ENCODE measurements at places on chromosomes 3 and 15.

GRCh38 chr15:47066392-47066791, 650.9 kb upstream of the SEMA6D start:
- no peak for DNase-seq

- DNase-seq: no peak
Measured at GRCh38 chr15:88645171-88646087, 6.6 kb downstream of the ISG20 start.

GRCh38 chr3:127688416-127689265, 15.9 kb downstream of the ABTB1 start:
- no peak for DNase-seq

GRCh38 chr3:18135060-18135814, 289.9 kb downstream of the SATB1 start:
- DNase-seq: no peak

DNA sequence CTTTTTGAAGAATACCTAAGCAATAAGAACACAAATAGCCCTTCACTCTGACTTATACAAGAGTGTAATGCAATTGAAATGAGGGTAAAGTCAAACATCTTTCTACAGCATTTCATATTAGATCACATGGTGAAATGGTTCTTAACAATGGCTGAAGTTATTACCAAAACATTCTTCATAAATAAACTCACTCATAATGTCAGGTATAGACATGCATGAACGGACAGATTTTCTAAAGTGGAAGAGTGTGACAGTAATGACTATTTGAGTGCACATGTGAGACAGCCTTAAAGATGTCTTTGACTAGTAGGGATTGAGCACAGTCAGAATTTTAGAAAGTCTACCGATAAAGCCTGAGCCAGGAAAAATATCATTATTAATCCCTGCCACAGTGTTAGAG, 471.0 kb downstream of the ZPLD1 start:
- DNase-seq: no peak

- DNase-seq: no peak
Measured at GRCh38 chr3:31442755-31443154, 90.0 kb upstream of the STT3B start.

DNA sequence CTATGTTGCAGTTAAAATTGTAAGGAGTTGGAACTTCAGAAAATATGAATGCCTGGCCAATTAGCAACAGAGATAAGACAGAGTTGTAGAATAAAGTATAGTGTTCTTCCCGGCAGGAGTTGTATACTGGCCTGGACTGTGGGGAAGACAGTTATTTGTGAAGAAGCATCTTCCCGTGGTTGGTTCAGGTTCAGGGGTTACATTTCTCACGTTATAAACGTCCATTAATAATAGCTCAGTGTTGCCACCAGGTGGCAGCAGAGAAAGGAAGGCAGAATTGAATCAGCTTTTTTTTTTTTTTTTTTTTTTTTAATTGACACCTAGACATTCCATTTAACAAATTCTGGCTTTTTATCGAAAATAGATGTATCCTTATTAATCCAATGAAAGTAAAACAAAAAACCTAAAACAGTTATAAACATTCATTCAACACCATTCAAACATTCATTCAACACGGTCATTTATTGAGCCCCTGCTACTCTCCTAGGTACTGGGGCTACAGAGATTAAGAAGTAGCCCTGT, 66.4 kb upstream of the NR2E3 start:
- peak; percentile 40 for DNase-seq

DNA sequence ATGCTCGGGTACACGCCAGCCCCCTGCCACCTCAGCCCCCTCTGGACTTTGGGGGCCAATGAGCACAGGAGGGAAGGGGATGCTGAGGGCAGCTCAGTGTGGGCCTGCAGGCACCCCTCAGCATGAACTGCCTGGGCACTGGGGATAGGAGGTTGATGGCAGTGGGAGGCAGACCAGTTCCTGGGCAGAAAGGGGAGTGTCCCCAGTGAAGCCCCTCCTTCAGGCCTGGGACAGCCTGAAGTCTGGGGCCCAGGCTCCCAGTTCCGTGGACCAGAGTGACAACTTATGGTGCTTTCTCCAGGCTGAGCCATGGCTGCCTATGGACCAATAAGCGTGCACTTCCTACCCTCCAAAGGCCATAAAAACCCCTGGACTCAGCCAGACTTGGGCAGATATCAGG, 63.3 kb upstream of the IMPG2 start:
- no peak for DNase-seq

DNA sequence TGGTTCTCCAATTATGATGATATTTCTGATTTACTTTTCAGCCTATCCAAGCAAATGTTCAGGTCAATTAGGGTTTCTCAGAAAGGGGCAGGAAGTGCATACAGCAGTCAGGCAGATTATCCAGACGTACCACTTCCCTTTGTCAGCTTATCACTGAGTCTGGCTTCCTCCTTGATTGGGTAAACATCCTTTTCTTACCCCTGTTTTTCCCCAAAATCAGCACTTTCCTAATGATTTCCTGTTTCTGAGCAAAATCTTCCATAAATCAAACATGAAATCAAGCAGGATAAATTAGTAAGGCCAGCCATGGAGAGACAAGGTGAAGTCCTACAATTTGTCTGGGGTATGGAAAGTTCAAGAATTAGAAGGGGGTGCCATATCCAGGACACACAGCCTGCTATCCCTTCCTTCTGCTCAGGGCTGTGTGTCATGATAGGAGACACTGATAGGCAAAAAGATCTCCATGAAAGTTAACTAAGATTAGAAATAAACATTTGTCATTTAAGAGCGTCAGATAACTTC, 29.0 kb downstream of the ADIPOQ start:
- DNase-seq: no peak

DNA sequence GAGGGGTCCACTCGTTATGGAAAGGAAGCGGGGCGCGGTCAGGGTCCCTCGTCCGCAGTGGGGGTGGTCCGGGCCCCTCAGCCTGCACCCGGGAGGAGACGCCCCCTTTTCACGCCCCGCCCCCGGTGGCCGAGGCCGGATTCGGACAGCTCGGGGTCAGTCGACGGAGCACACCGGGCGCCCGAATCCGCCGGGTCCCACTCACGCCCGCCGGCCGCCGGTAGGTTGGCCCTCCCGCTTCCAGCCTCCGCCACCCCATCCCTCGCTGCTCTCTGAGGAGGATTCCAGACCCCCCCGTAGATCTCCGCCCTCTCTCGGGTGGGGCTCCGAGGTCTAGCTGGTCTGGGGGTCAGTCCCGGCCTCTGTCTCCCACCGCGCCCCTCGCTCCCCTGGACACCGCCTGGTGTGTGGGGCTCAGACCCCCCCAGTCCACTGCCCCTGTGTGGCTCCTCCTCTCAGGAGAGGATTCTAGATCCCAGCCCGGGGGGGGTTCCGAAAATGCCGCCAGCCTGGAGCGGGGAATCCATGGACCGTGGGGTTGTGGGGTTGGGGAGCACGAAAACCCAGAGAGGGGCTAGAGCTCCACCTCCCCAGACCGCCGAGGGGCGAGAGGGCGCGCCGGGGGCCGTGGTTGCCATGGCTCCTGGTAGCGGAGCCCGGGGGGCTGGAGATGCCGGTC, 725 bp downstream of the CHL1 start:
- peak; percentile 40 for DNase-seq

GRCh38 chr3:126907557-126907956, 75.4 kb upstream of the PLXNA1 start:
- no peak for DNase-seq

- DNase-seq: no peak
Measured at GRCh38 chr15:29403772-29404171, 134.2 kb upstream of the NSMCE3 start.

- DNase-seq: no peak
Measured at GRCh38 chr15:59290295-59291212, 82.1 kb downstream of the MYO1E start.

DNA sequence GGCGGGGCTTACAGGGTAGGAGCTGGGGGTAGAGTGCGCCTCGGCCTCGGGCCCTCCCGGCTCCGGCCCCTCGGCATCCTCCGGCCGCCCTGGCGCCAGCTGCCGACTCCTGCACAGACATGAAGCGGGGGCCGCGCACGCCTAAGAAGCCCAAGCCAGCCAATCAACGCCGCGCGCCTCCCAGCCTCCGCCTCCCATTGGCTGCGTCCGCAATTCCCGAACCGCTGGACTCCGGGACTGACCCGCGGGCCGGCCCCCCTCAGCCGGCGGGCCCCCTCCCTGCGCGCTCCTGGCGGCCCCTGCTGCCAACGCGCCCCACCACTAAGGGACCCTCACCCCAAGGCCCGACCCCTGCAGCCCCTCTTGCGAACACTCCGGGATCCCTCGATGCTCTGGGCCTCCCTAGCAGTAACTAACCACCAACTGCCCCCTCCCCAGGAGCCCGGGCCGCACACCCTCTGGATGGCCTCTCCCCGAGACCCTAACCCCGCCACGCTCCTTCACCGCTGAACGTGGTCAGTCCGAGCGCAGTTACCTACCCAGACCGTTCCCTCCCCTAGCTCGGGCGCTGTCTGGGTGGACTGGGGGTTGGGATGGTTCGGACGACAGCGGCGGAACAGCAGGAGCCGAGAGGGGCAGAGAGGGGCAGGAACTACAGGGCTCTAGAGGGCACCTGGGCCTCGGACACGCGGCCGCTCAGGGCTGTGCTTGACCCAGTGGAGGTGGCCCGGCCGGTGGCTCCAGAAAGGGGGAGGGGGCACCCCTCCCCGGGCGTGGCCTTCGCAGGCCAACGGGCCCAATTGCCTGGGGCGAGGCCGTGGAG, 5.0 kb downstream of the GATA2 start:
- no peak for DNase-seq

DNA sequence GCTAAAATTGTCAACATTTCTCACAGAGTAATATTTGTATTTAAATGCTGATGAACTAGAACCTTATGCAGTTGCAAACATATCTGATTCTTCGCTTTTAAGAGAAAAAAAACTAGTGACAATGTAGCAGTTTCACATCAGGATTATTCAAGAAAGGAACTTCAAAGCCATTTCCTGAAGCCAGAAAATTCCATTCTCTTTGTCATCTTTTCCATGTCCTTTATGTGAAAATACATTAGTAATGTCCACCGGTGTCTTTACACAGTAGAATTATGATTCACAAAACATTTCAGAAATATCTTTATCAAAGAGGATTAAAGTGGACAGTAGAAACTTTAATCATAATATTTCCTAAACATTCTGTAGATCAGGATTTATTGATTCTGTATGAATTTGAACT, 12.7 kb upstream of the LXN start:
- no peak for DNase-seq

DNA sequence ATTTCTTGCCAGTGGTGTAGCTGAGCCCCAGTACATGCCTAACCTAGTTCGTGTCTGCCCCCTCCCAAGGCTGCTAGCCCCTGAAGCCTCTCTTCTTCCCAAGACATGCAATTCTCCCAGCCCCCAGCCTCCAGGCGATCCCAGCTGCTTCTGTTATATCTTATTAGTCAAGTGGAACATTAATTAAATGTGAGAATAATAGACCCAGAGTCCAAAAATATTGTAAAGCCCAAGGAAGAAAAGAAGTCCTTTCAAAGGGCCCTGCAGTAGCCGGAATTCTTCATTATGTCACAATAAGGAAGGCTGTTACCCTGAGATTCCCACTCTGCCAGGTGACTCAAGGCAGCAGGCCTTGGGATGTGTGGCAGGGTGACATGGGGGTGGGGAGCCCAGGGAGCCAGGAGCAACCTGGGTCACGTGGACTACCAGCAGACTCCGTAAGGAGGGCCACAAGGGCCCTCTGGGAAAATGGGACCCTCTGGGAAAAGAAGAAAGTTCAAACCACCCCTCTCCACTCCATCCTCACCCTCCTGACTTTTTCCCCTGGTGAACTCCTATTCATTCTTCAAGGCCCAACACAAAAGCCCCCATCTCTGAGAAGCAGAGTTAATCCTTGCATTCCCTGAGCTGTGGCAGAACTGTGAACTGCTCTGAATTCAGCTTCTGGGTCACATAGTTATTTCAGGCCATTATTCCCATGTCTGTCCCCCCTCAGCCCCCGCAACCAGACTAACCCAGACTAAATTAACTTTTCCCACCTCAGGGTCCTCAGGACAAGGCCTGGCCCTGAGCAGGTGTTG, 21.8 kb upstream of the TRH start:
- no peak for DNase-seq

GRCh38 chr15:91974321-91974720, 120.8 kb downstream of the SLCO3A1 start:
- no peak for DNase-seq

- DNase-seq: no peak
Measured at GRCh38 chr3:114384558-114384903, 90.7 kb downstream of the TIGIT start.

- no peak for DNase-seq
Measured at GRCh38 chr15:39213385-39213840, 367.5 kb upstream of the THBS1 start.

DNA sequence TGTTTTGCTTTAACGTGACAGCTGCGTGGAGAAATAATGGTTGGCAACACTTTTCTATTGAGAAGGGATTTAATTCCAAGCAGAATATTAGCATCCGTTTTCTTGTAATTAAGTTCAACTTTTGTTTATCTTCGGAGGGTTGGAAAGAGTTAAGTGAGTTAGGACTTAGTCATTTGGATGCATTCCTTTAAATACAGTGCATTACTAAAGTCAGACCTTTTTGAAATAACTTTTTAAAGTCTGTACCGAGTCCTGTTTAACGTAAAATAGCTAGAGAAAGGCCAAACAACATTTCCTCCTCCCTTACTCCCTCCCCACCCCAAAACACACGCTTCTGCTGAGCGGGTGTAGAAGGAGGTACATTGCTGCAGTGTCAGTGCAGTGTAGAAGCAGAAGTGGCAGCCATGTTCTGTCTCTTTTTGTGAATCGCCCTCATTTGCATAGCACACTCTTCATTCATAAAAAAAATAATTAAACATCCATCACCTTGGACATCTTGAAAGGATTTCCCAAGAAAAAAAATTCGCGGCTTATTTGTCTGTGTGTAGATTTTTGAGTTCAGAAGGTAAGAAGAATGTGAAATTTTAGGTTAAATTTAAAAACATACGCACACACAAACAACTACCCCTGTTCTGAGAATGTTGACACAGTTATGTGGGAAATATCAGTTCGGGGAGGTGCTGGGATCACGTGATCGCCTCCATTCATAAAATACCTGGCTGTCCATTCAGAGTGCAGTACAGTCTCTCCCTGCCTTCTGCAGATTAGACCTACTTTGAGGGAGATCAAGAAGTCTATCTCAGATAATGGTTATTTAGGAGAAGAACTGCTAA, 1.6 kb downstream of the SPRED1 start:
- peak; percentile 34 for DNase-seq

GRCh38 chr15:94247789-94248638, 16.7 kb downstream of the MCTP2 start:
- DNase-seq: no peak

- no peak for DNase-seq
Measured at GRCh38 chr3:138694287-138695007, 85.9 kb downstream of the FAIM start.

GRCh38 chr15:101026656-101027272, 107.6 kb downstream of the LRRK1 start:
- DNase-seq: no peak
